ENCODE measurements at places on chromosomes 7 and 10. TPM values are rescaled to one million over a fixed set of nuclear protein-coding genes. Genes with fewer than 3 reads are reported as not detected.

C7orf33 gene
- not detected for polyA plus RNA-seq

IGF2BP3 gene
- 0.45 TPM for polyA plus RNA-seq

ICA1 gene
- 21.6 TPM for polyA plus RNA-seq

MOGAT3 gene
- not detected for polyA plus RNA-seq

CRTAC1 gene
- polyA plus RNA-seq, result 0.49 TPM

WEE2 gene
- polyA plus RNA-seq, result not detected

PRDX3 gene
- 183 TPM for polyA plus RNA-seq

VPS37D gene
- 3.9 TPM for polyA plus RNA-seq

KRIT1 gene
- polyA plus RNA-seq, result 11.8 TPM

ZSCAN25 gene
- polyA plus RNA-seq, result 4.7 TPM

ZNF239 gene
- 2.2 TPM for polyA plus RNA-seq

SUN3 gene
- polyA plus RNA-seq, result not detected

GPR15LG gene
- not detected for polyA plus RNA-seq

OR2A42 gene
- 0.42 TPM for polyA plus RNA-seq

GHRHR gene
- not detected for polyA plus RNA-seq

ADAM22 gene
- polyA plus RNA-seq, result 0.90 TPM

AIFM2 gene
- 88.0 TPM for polyA plus RNA-seq

FRMD4A gene
- 83.5 TPM for polyA plus RNA-seq

ACADSB gene
- 4.5 TPM for polyA plus RNA-seq

CC2D2B gene
- polyA plus RNA-seq, result 1.5 TPM

SPDYE8 gene
- polyA plus RNA-seq, result not detected

PPP1R3C gene
- 9.6 TPM for polyA plus RNA-seq

STEAP1B gene
- polyA plus RNA-seq, result 0.14 TPM

TRIL gene
- 0.45 TPM for polyA plus RNA-seq

CALML3 gene
- polyA plus RNA-seq, result 0.36 TPM

ACBD7 gene
- polyA plus RNA-seq, result 0.13 TPM

SAP25 gene
- 2.9 TPM for polyA plus RNA-seq

SMURF1 gene
- polyA plus RNA-seq, result 13.9 TPM
